Erythroblast (primary cell): ENCODE measurements at places on chromosomes 1 and 21.

DNA sequence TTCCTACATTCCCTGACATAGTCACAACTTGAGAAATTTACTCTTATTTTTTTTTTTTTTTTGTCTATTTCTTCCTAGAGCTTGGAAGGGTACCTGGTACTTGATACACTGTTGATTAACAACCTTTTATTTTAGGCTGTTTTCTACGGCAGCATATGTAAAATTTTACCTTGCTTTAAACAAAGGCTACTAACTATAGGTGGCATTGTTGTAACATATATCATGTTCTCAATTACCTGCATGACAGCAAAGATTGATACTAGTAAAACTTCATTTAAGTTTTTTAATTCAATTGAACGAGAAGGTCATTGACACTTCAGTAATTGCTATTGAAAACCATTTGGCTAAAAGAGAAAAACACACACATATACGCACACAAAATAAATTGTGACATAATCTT, 238.3 kb upstream of the ESRRG start:
- DNase-seq, result no peak

DNA sequence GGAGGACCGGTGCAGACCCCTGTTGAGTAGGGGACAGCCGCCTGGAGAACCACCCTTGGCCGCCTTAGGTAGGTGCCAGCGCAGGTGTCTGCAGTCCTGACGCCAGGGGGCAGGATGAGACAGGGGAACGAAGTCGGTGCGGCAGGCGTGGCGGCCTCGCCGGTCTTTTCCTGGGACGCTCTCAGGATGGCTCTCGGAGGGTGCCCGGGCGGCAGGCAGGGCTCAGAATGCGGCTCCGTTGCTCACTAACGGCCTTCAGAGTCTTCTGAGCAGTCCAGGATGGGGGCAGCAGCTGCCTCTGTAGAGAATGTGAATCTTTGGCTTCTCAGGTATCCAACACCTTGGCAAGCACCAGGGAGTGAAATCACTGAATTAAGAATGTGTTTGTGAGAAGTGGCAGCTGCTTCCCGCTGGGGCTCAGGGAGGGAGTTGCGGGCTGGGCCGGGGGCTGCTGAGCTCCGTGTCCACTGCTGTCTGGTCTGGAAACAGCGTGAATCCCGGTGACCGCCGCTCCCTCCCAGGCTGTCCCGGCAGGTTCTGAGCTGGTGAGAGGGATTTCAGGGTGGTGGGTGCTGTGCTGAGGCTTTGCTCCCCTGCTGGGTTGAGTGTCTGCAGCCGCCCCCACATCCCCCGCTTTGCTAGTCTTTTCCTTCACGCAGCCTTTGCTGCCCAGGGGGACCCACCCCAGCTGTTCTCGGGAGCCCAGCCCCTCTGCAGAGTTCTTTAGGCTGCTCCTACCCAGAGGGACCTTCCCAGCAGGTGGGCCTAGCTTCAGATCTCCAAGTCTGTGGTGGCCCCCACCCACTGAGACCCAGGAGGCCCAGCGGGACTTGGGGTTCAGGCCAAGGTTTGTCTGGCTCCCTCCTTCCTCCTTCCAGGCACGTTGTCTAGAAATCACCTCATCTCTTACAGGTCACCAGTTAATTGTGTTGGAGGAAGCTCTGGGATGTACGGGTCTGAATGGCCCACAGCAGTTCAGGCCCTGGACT, 11.1 kb upstream of the C1orf174 start:
- DNase-seq, result peak; percentile 78

GRCh38 chr1:30522031-30523004, 201.1 kb downstream of the MATN1 start:
- DNase-seq, result no peak

DNA sequence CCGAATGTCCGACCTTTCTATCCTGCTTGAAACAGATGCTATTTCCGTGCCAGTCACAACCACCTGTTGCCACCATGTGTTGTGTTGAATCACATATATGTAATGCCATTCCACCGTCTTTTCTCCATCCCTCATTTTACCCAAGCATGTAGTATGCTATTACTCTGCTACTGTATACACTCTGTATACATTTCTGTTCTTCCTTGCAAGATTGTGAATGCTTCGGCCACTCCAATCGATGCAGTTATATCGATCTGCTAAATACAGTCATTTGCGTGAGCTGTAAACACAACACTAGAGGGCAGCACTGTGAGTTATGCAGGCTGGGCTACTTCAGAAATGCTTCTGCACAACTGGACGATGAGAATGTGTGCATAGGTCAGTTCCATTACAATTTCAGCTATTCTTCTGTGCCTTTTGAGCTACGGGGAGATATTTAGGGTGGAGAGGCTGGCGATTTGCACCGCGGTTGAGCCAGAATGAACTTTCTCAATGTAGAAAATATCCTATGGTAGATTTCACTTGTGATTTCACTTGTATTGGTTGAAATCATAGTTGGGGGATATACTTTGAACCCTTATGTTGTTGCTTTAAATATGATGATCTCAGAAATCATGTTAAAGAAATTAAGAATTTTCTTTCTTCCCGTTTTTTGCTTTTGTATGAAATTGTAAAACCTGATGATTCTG, 289.8 kb downstream of the NTNG1 start:
- peak; percentile 45 for DNase-seq

GRCh38 chr1:30950700-30951099, 42.1 kb upstream of the SDC3 start:
- DNase-seq, result no peak
